Stimulated activated effector memory CD8-positive, alpha-beta T cell treated with anti-CD3 and anti-CD28 coated beads, Interleukin-12 subunit alpha, Interleukin-12 subunit beta, amount 100 ng/mL, for 72 hours (primary cell): ENCODE measurements at places on chromosomes 7 and 10.

DNA sequence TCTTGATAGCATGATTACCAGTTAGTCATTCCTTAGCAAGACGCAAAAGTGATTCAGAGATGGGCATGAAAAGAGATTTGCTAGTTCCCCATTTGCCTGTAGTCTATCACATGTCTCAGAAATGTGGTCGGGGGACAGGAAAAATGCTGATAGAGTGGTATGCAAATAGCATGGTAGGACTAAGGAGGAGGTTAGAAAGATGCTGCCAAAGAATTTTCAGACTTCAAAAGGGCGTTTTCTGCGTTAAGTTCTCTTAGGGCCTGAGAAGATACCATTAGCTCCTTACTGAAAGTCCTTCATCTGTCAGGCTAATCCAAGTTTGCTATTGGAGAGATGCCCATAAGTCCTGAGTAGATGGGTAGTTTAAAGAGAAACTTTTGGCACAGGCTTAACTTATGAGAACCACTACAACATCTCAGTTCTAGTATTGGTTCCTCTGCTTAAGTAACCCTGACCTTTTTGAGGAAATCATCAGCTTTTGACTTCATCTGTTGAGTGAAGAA lies 2.7 kb downstream of the CALD1 start:
- DNase-seq: no peak

GRCh38 chr7:48389977-48390376 lies 218.7 kb downstream of the ABCA13 start:
- DNase-seq: no peak

GRCh38 chr7:124124201-124124600 lies 91.3 kb upstream of the TMEM229A start:
- no peak for DNase-seq

DNA sequence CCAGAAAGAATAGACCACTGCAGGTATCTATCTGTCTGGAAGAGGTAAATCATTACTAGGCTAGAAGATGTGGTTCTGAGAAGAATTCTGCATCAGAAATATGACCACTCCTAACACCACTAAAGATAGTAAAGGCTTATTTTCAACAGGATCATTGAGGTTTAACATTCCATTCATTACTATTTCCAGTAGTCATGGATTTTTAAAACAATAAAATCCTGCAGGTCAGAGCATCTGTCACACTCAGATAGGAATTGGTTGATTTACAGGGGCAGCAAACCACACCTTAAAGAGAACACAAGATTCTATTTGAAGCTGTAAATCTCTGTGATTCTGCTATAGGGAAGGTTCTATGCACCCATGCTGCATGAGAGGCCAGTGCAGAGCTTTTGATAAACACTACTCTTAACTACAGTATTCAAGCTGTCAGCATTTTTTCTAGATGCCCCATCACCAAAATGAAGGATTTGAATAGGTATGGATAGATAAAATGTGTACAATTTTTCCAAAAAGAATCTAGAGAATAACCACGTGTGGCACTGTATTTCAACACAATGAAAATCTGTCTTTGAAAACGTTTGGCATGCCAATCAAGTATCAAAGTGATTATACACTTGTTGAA lies 14.6 kb downstream of the LRRC17 start:
- DNase-seq: no peak

DNA sequence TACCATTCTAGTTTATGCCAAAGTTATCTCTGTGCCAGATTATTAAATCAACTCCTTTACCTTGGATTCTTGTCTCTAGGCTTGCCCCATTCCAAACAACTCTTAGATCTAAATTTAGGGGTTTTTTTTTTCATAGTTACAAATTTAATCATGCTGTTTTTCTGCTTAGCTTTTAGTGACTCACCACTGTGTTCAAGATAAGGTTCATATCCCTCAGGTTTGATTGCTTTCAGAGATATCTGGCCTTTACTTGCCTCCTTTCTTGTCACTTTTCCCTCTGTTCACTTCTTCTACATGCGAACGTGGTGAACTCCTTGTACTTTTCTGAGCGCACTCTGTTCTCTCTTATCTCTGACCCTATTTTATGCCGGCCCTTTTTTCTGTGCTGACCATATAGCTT lies 78.2 kb downstream of the VPS50 start:
- DNase-seq: no peak

GRCh38 chr7:67771846-67772605 lies 775.4 kb downstream of the TYW1 start:
- DNase-seq: no peak

DNA sequence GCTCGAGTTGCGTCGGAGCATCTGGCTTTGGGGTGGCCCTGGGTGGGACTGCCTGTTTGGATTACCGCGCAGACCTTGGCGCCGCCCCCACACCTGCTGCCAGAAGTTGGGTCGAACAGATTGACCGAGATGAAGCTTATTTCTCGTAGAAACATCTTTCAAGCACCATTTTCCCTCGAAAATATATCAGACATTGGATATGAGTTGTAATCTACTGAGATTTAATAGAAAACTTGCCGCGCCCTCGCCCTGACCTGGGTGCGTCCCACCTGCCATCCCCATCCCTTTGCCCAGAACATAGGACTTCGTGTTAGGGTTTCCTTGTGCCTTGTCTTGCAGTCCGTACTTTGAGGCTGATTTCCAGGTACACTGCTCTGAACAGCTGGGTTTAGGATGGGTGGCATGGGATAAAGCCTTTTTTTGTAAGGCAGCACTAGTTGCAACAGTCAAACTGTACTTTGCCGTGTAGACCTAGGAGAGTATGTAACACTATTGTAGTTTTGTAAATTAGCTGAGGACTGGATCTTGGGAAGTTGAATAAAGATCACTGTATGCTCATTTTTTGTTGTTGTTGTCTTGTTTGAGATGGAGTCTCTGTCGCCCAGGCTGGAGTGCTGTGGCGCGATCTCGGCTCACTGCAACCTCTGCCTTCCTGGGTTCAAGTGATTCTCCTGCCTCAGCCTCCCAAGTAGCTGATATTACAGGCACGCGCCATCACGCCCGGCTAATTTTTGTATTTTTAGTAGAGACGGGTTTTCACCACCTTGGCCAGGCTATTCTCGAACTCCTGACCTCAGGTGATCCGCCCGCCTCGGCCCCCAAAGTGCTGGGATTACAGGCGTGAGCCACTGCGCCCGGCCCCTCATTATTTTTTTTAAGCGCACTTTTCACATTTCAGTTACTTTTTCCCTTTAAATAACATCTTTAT lies 978 bp downstream of the OGDH start:
- DNase-seq: no peak

GRCh38 chr10:128481152-128481840 lies 355.1 kb upstream of the MKI67 start:
- DNase-seq: no peak

GRCh38 chr10:96431211-96431970 lies 72.6 kb upstream of the OPALIN start:
- DNase-seq: peak; percentile 38

DNA sequence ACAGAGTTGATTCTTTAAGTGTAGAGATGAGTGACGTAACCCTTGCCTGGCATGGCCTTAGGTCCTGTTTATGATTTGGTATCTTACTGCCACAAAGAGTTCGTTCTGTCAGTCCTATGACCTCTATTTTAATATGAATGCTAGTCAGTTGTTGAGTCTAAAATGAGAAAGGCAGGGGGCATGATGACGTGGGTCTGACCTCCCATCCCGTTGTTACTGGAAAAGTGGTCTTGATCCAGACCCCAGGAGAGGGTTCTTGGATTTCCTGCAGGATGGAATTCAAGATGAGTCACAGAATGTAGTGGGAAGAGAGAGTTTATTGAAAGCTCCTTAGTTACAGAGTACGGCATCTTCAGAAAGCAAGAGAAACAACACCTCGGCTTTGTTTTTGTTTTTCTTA lies 317.0 kb upstream of the COBL start:
- no peak for DNase-seq

DNA sequence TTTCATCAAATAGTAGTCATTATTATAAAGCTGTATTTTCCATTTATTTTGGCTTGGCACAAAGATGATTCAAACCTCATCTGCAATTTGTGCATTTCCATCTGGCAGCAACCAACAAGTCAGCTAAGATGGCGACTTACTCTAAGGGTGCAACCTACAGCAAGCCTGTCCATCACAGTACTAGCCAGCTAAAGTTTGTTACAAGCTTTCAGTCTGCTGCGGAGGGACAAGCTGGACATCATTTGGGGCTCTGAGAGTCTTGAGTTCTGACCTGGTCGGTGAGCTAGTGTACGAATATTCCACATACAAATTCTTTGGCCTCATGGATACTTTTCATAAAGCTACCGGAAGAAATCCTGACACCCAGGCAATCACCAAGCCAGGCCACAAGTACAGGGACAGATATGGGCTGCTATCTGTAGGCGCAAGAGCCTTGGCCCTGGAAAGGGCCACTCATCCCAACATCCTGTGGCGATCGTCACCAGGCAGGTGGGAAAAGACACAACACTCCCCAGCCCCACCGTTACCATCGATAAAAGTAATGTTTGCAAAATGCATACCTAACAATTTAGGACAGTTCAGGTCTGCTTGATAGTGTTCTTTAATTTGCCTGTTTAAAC lies 307.6 kb downstream of the SKIDA1 start:
- DNase-seq: no peak

DNA sequence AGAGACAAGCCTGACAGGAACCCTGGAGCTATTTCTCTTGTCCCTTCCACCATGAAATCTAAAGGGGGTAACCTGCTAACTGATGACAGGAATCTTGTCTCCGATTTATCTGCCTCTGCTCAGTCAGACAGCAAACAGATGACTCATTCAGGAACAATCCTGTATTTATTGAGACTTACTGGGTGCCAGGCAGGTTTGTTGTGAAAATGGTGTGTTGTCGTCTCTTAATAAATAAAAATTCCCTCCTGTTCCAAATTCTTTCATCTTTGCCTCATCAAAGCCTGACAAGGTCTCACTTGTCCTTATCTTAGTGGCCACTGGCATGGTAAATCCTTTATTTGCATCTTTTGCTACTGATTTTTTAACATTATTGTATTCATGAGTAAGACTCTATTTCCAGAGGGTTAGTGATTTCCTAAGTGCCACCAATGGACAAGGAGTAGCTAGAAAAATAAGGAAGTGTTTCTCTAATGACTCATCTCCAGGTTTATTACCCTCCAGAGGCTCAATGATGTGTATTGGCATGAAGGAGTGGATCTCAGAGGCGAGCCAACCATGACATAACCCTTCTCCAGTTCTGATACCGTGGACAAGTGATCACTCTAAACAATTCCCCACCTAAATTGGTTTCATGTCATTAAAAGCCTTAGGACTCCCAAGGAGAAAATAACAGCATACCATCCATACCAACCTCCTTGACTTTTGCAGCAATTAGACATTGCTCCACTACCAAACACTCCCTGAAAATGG lies 724.0 kb downstream of the GRID1 start:
- DNase-seq: no peak

DNA sequence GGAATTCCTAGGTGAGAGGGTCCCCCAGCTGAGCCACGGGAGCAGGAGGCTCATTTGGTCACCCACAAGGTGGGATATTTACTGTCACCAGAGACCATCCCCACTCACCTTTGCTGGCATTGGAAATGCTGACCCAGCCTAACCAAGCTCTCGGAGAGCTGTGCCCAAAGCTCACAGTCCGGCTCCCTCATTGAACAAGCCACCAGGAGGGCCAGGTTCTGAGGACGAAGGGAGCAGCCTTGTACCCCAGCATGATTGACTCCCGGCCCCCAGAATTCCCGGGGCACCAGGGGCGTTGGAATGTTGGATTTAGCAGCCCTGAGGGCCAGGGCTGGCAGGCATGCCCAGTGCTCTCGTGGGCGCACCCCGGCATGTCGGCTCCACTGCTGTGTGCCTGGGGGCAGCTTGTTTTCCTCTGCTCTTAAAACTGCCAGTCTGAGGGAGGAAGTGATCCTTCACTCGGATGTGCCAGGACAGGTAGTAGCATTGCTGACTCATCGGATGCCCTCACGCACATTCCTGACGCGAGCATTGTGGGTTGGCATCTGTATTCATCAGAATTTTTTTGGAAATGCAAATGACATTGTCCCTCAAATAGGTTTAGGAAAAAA lies 23.3 kb downstream of the CLIP2 start:
- DNase-seq: no peak

GRCh38 chr7:116741625-116742316 lies 69.8 kb downstream of the MET start:
- no peak for DNase-seq

- DNase-seq: no peak
Measured at GRCh38 chr7:148772297-148773089, 73.8 kb downstream of the CUL1 start.

DNA sequence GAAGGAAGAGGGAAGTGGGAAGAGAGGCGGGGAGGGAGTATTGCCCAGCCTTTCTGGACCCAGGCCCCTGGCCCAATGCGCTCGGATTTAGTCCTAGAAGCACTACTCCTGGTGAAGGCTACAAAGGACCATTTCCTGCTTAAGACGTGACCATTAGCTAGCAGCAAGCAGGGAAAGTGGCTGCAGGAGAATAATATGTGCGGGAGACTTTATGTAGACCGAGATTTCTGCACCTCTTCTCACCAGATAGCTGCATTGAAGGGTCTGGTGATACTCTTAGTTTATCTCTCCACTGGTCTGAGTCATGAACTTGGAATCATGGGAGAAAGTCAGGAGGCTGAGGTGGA lies 3.1 kb downstream of the VAX1 start:
- no peak for DNase-seq

DNA sequence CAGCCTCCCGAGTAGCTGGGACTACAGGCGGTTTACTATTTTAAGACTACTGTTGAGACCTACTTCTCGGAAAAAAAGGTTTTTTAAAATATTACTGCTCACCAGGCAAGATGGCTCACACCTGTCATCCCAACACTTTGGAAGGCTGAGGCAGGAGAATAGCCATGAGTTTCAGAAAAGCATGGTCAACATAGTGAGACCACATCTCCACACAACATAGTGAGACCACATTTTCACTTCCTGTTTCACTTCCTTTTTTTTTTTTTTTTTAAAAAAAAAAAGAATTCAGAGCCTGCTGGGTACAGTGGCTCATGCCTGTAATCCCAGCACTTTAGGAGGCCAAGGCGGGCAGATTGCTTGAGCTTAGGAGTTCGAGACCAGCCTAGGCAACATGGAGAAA lies 46.5 kb downstream of the SVOPL start:
- DNase-seq: no peak

DNA sequence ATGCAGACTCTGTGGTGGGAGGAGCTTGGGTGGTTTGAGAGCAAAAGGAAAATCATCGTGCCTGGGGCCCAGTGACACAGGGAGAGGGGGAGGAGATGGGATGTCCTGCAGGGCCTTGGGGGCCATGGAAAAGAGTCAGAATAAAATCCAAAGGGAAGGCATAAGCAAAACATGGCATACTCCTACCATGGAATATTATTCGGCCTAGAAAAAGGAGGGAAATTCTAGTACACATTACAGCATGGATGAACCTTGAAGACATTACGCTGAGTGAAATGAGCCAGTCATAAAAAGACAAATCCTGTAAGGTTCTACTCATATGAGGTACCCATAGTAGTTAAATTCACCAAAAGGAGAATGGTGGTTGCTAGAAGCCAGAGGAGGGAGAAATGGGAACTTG lies 38.7 kb downstream of the STRA8 start:
- no peak for DNase-seq
